ENCODE measurements at places on chromosomes 7 and 10.
A peak's percentile ranks its signal among the peaks of the same experiment; 100 is the strongest.

DNA sequence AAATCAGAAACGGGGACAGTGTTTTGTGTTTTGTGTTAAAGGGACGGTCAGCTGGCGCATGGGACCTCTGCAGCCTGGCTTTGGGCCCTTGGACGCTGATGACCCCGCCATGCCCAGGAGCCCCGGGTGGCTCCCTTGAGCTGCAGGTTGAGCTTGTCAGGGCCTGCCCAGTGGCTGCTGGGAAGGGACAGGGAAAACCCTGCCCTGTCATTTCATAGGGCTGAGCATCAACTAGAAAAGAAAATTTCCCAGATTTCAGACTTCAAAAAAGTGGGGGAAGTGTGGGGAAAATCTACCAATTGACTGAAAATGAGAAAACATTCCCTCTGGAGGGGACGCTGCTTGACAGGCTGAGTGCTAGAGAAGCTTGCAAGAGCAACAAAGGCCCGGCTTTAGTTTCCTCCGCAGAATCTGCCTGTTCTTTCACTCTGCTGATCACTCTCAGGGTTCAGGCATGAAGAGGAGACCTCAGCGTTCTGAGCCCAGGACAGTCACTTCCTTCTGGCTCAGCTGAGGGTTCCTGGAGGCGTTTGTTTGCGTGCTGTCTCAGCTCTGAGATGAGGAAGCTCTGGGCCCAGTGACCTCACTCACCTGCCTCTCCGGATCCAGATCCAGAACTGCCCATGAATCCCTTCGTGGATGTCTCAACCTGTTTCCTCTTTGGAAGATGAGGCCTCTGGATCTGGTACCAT, 18.6 kb upstream of the DNAJB6 start:
- no peak for DNase-seq

- DNase-seq = no peak
Observed at GRCh38 chr7:115911465-115911864, 119.1 kb downstream of the TFEC start.

- DNase-seq = no peak
Observed at GRCh38 chr7:30369879-30370278, 85.5 kb downstream of the ZNRF2 start.

GRCh38 chr7:89549768-89550167, 604.5 kb upstream of the STEAP1 start:
- no peak for DNase-seq

GRCh38 chr7:98387544-98388226, 13.2 kb downstream of the BAIAP2L1 start:
- DNase-seq = no peak

- DNase-seq = no peak
Observed at GRCh38 chr10:126857178-126857806, 47.9 kb upstream of the DOCK1 start.

- peak; percentile 2 for DNase-seq
Observed at GRCh38 chr7:44969701-44970522, 8.9 kb downstream of the MYO1G start.

DNA sequence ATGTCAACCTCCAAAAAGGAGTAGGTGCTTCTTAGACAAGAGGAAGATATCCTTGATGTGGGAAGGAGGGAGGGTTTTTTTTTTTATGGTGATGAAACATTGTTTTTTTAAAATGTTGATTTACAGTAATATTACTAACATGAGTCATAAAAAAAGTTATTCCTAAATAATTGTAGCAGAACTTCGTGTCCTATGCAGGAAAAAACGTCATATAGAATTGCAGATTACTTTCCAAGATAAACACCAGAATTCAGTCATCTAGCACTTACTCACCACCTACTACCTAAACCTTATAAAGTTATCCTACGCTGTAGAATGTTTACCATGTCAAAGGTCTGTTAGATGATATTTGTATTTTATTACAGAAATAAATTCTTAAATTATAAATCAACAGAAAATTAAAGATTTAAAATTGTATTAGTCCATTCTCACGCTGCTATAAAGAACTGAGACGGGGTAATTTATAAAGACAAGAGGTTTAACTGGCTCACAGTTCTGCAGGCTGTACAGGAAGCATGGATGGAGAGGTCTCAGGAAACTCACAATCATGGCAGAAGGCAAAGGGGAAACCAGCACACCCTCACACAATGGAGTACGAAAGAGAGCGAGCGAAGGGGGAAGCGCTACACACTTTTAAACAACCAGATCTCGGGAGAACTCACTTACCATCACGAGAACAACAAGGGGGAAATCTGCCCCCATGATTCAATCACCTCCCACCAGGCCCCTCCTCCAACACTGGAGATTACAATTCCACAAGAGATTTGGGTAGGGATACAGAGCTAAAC, 105.2 kb upstream of the NEBL start:
- DNase-seq = no peak

DNA sequence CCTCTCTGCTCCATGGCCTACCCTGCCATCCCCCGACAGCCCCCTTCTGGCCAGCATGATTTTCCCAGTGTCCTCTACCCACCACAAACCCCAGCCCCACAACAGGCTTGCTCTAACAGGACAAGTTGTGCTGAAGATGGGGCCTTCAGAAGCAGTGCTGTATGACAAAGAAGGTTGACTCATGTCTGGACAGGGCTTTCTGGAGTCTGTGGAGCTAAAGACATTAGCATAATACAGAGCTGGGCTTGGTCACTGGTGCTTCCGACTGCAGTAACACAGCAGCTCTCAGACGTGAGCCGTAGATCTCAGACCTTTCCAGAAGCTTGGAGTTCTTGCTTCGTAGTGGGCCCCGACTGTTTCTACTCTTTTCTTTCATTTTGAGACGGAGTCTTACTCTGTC, 100.5 kb downstream of the GTF2IRD1 start:
- no peak for DNase-seq

- no peak for DNase-seq
Observed at GRCh38 chr7:107170051-107170915, 1.5 kb downstream of the HBP1 start.

DNA sequence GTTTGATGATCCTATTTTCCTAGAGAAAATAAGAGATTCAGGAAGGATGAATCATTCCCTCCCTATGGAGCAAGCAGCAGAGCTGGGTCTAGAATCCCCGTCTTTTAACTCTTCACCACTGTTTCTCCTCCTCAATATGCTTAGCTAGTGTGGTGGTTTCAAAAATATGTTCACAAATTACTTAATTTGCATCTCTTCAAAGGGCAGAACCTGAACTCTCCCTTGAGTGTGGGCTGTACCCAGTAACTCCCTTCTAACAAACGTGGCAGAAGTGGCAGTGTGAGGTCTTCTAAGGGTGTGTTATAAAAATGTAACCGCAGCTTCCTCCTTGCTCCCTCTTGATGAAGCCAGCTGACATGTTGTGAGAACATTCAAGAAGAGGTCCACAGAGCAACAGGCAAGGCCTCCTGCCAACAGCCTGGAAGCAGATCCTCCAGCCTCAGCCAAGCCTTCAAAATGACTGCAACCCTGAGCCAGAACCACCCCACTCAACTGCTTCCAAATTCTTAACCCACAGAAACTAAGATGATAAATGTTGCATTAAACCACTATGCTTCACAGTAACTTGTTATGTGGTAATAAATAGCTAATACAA, 36.6 kb downstream of the SRPK2 start:
- peak; percentile 74 for DNase-seq

- DNase-seq = no peak
Observed at GRCh38 chr7:131522325-131522930, 34.0 kb downstream of the PODXL start.

GRCh38 chr10:93443481-93443880, 38.7 kb downstream of the MYOF start:
- DNase-seq = no peak

DNA sequence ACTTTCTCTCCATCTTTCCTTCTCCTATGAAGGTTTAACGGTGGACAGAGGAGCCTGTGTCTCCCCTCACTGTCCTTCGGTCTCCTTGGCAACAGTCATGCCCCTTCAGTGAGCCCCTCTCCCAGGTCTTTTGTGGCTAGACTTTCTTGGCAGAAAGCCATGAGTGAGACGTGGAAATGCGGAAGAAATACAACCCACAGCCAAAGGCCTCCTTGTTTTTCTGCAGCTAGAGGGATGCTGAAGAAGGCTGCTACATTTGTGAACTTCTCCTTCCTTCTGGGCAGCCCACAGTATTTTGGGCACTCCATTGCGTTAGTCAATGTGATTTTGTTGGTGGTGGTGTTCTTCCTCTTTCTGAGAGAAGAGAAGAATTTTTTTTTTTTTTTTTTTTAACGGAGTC, 333.7 kb upstream of the PODXL start:
- DNase-seq = no peak

DNA sequence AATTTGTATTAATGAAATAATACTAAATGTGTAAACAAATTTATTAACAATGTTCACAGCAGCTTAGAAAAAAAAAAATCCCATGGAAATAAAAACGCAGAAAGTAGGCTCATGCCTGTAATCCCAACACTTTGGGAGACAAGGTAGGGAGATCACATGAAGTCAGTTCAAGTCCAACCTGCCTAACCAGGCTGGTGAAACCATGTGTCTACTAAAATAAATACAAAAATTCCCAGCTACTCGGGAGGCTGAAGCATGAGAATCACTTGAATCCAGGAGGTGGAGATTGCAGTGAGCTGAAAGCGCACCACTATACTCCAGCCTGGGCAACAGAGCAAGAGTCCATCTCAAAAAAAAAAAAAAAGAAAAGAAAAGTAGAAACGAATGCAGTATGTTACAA, 36.2 kb downstream of the LARP4B start:
- no peak for DNase-seq

DNA sequence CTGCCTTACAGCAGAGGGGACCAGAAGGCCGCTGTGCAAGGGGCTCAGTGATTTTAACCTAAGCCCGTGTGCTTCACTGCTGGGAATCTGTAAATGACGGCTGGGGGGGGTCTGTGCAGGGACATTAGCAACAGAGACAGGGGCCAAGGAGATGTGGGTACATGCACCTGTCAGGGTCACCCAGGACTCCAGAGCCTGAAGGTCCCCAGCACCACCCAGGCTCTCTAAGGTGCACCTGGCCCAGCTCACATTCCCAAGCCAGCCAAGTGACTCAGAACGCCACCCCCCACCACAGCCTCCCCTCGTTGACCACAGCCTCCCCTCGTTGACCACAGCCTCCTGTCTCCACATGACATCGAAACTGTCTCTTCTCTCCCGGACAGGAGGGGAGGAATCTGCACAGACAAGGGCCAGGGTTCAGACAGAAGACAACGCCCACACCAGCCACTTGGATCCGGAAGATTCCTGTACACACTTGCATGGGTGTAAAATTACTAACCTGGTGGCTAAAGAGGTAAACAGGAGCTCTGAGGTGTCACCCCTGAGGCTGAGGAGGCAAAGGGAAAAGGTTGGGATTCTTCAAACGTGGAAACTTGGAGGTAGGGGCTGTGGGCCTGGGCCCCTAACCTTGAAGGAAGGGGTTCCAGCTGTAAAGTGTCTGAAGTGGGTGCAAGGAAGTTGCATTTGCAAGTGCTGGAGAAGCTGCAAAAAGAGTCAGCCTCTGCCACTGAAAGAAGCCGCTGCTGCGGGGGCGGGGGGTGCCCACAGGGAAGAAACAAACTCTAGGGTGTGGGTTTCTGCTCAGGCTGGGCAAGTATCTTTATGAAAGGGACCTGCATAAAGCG, 27.0 kb downstream of the CALML3 start:
- DNase-seq = no peak

DNA sequence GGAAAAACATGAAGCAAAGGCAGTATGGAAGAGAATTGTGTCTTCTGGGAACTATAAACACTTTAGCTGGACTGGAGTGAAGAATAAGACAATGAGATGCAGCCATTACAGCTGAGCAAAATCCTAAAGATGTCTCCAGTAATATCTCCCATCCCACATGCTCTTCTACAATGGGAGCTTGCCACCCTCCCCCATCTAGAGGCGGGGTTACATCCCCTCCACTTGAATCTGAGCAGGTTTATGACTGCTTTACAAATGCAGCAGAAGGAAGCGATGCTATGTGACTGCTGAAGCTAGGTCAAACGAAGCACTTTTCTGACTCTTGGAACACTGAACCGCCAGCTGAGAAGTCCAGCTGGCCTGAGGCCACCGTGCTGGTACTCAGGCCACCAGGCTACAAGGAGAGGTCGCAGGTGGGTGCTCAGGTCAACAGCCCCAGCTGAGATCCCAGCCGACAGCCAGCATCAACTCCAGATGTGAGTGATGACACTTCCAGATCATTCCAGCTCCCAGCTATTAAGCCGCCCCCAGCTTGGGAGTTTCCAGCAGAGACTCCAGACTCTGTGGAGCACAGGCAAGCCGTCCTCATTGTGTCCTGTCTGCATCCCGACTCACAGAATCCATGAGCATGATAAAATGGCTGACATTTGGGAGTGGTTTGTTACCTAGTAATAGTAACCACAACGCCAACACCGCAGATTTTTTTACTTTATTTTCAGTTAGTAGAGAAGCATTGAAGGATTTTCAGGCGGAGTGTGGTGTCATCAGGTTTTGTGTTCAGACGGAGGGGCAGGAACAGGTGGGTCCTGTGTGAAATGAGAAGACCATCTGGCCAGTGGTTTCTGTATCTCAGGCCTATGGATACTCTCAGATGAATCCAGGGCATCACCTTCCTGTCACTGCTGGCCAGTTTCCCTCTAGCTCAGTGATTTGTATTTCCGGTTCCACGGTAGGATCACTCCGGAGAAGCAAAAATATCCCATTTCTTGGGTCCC, 89.3 kb downstream of the NPY start:
- no peak for DNase-seq

DNA sequence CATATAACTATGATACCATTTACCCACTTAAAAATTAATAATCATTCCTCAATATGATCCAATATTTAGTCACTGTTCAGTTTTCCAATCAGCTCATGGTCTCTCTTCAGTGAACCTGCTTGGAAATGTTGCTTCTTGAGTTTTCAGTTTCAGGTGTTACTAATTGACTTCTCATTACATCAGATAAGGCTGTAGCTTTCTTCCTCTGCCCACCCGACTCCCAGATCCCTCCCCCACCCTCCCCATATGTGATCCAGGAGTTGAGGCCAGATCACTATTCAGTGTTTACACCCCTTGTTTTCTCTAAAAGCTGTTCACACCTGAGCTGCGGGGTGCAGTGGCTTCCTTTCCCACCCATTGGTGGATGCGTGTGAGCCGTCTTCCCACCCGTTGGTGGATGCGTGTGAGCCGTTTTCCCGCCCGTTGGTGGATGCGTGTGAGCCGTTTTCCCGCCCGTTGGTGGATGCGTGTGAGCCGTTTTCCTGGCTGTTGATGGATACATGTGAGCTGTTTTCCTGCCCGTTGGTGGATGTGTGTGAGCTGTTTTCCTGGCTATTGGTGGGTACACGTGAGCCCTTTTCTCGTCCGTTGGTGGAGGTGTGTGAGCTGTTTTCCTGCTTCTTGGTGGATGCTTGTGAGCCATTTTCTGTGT, 3.2 kb upstream of the MTG1 start:
- peak; percentile 1 for DNase-seq

DNA sequence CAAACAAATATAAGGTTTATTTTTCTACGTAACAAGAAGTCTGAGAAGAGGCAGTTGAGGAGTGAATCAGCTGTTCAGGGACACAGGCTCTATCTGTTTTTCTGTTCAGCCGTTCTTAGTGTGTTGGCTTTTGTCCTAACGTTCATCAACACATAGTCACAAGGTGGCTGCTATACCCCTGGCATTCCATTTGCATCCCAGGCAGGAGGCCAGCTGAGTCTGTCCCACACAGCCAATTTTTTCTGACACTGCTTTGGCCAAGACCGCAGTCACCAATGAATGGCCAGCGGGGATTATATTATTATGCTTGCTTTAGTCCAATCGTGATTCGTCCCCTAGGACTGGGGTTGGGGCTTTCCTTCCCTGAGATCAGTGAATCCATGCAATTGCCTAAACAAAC, 143.4 kb upstream of the CHST15 start:
- no peak for DNase-seq

- DNase-seq = no peak
Observed at GRCh38 chr7:107951172-107951787, 51.7 kb downstream of the LAMB1 start.
